NCI-H446 (cell line): ENCODE measurements at places on chromosomes 3 and 15.

- no peak for DNase-seq
Observed at GRCh38 chr15:26287381-26287780, 424.3 kb upstream of the ATP10A start.

- DNase-seq, result no peak
Observed at GRCh38 chr3:97736928-97737327, 27.6 kb upstream of the ARL6 start.

- no peak for DNase-seq
Observed at GRCh38 chr3:38114052-38114874, 22.7 kb downstream of the ACAA1 start.

- no peak for DNase-seq
Observed at GRCh38 chr3:119609301-119609700, 11.6 kb downstream of the PLA1A start.

DNA sequence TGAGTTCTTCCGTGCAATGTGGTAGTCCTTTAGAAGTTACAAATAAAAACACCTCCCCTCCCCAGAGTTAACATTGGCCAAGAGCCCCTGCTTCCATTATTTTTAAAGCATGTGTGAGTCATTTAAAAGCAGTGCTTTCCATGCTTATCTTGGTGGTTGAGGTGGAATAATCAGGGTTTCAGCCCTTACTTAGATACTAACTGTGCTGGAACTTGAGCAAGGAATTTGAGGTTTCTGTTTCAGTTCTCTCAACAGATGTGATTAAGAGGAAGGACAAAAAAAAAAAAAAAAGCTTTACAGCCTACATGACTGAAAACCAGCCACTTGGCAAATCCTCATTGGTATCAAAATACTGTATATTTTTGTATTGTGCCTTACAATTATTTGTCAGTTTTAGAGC, 64.5 kb downstream of the CGNL1 start:
- DNase-seq, result no peak

- no peak for DNase-seq
Observed at GRCh38 chr15:60591496-60592370, 112.8 kb upstream of the ICE2 start.

DNA sequence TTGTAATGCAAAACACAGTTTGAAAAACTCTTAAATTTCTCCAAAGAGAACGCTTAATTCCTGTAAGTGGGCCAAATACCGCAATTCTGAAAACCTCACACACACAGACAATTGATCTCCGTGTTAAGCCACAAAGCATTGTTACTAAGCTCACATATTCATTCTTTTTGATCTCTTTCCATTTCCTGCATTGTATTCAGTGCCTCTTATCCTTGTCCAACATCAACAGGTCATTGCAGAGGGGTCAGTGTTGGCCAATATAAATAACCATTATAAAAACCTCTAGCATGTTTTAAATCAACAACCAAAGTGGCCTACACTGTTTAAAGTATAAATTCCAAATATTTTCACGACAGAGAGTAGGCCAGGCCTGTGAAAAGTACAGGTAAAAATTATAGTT, 171.1 kb downstream of the PDZRN3 start:
- no peak for DNase-seq

GRCh38 chr3:150662410-150663200, 41.1 kb downstream of the ERICH6 start:
- DNase-seq, result no peak

DNA sequence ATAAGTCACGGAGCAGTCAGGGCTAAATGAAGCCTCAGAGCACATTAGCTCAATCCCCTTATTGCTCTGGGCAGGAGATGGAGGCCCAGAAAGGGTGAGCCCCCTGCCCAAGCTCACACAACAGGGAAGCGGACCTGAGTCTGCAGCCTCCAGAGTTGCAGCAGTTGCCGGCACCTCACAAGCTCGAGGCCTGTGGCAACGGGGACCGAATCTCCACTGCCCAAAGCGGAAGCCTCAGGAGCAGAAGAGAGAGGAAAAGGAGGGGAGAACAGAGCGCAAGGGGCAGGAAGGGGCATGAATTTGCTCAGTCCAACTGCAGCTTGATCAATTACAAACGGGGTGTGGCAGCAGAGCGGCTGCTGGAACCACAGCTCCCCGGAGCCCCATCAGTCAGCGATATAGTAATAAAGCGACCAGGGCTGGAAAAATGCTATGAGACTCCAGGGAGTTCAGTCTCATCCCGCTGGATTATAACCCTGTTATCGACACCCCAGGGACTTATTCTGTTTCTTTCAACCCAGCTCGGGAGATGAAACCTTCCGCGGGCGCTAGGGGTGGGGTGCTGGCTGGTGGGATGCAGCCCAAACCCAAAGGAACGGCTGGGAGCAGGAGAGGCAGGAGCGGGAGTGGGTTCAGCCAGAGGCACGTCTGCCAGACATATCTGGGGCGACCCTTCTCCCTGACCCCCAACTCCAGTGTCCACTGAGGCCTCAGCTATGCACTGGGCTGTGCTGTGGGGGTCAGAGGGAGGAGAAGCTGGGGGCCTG, 219.7 kb upstream of the LINGO1 start:
- DNase-seq, result no peak

DNA sequence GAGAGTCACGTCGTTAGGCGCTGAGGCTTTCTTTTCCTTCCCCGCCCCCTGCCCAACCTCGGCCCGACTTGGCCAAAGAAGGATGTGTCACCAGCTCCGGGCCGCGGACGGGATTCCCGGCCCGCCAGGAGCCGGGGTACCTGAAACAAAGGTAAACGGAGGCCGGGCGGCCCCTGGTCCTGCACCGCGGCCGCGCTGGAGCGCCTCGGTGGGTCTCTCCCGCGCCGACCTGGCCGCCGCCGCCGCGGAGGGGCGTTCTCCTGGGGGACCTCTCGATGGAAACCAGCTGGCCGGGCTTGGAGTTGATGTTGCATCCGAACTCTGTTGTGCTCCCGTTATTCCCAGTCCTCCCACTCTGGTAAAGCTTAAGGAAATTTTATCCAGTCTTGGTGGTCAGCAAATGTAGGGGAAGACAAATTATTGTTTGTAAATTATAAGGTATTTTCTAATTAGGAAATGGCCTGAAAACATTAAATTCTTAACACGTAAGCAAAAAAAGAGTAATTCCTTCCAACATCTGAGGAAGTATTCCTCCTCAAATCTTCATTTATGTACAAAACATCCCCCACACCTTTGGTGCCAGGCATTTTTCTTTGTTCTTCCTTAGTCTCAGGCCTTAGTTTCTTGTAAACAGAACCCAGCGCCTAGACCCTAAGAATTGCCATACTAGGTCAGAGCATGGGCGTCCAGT, 888 bp downstream of the PPP2R3A start:
- DNase-seq, result no peak

DNA sequence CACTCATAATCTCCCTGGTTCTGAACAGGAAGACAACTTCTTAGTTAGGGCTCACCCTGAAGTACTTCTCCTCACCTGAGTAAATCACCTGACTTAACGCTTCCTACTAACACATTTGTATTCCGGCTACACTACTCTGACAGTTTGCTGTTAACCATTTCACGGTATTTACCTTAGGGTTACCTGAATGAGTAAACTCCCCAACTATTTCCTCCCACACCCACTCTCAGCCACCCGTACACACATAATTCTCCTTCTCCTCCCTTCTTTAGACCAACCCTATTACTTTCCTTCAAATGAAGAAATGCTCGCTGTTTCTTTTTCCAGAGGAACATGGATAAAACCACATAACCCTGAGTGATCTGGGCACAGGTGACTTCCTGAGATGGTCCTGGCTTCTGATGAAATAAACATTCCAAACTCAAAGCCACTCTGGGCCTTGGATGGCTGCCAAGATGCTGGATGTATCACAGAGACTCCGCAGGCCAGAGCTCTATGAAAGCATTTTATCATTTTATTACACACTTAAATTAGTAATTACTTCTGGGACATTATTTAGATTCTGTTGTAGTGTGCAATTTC, 183.6 kb upstream of the ATP11B start:
- peak; percentile 31 for DNase-seq

- no peak for DNase-seq
Observed at GRCh38 chr3:185701611-185702261, 115.6 kb downstream of the SENP2 start.

- no peak for DNase-seq
Observed at GRCh38 chr3:147915057-147915456, 505.9 kb downstream of the ZIC1 start.

DNA sequence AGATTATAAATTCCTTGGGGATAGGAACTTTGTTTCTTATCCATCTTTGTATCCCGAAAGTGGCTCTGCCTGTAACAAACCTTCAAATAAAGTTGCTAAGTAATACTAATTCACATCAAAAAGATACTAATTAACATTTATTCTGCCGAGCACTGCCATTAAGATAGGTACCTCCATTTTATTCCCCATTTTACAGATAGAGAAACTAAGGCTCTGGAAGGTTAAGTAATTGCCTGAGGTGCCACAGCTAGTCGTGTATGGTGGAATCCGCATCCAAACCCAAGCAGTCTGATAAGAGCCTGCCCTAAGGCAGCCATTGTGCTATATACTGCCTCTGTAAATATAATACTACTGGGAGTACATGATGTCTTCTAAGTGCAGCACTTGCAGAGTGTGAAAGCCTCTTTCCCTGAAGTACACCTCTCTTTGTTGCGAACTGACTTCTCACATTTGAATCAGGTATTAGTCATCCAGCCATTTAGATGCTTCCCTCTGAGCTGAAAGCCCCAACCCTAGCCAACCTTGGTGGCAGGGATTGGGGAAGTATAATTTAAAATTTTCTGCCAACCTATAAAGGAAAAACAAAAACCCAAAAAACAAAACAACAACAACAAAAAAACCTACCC, 78.5 kb upstream of the CHD2 start:
- no peak for DNase-seq

GRCh38 chr15:51286816-51287215, 51.6 kb downstream of the CYP19A1 start:
- DNase-seq, result no peak

- DNase-seq, result no peak
Observed at GRCh38 chr15:83930392-83931212, 276.7 kb downstream of the ADAMTSL3 start.

DNA sequence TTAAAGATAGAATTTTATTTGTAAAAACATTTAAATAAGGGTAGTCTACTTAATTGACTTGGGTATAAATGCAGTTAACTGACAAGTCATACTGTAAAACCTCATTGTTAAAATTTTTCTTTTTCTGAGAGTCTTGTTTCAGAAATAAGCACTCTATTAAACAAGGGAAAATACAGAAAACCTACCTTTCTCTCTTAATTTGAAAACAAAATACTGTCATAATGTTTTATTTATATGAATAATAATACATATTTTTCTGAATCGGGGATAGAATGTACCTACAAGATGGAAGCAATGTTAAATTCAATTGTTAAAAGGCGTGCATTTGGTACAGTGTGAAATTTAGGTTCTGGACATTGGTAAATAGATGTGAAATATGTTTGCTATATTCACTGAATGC, 17.8 kb downstream of the ZIC1 start:
- no peak for DNase-seq

DNA sequence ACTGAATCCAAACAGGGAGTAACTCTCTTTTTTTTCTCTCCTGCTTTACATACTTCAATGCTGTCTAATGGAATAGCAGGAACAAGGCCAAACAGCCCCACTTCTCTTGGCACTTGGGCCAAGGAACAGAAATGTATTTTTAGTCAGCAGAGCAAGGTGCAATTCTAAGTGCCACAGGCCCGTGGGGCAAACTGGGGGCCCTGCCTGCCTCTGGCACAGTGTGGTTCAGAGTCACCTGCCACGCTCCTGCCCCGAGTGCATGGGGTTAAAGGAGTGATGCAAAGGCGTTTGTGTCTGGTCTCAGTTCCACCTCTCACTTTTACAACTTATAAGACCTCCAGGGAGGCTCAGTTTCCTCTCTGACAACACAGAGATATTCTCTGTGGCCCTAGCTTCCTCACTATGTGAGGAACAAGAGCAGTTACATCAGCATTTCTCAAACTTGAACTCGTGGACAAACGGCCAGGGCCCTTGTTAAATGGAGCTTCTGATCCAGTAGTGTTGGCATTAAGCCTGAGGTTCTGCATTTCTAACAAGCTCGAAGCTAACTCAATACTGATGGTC, 51.3 kb downstream of the LRIG1 start:
- no peak for DNase-seq

GRCh38 chr3:168051070-168051469, 44.7 kb downstream of the GOLIM4 start:
- DNase-seq, result peak; percentile 74

GRCh38 chr3:78917536-78917935, 850.3 kb downstream of the ROBO1 start:
- DNase-seq, result no peak

DNA sequence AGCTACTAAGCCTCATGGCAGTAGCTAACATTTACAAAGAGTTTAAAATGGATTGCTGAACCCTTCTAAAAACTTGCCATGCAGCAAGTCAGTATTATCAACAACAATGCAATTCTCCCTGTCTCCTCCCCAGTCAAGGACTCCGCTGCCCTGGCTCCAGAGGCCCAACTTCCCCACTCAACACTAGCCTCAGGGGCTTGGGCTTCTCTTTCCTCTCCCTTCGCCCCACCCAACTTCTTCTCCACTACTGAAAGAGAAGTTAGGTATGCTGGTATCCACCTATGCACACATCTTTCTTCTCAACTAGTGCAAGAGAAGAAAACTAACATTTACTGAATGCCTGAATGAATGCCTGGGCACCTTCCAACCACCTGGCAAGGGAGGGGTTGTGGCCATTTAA, 30.7 kb downstream of the TLE3 start:
- DNase-seq, result no peak

DNA sequence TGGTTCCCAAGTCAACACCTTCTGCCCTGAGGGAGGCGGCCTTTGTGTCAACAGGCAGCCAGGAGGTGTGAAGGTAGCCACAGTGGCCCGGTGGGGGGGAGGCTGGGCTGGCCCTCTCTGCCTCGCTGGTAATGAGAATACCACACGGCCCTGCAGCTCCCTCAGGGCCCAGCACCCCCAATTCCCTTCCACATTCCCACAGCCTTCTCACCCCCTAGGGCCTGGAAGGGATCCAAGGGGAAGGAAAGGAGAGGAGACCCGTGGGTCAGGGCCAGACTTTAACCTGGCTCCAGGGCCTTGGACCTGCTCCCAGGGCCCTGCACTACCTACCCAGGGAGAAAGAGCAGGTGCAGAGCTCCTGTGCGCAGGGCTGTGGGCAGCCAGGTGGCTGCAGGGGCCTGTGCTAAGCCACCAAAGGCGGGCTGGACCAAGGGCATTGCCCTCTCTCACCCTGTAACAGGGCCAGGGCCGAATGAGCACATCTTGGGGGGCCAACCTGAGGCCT, 8.7 kb upstream of the MESP2 start:
- no peak for DNase-seq

DNA sequence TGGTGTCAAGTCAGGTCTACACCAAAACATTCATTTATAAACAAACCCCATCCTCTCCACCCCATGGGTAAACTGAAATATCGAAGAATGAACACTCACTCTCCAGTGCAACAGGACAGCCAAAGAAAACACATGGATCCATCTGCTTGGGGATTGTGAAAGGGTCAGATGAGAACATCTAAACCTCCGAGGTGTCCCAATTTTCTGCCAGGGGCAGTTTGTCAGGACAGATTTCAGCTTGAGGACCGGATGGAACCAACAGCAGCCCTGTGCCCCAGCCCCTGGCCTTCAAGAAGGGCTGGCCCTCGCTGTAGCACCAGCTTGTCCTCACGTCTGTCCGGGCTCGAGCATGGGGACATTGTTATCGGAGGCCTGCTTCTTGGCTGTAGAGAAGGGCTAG, 45.5 kb downstream of the PCSK6 start:
- no peak for DNase-seq

- DNase-seq, result no peak
Observed at GRCh38 chr3:107822308-107822707, 268.5 kb downstream of the CD47 start.
